ENCODE measurements at places on chromosomes 5 and 9.
A peak's percentile ranks its signal among the peaks of the same experiment; 100 is the strongest.

DNA sequence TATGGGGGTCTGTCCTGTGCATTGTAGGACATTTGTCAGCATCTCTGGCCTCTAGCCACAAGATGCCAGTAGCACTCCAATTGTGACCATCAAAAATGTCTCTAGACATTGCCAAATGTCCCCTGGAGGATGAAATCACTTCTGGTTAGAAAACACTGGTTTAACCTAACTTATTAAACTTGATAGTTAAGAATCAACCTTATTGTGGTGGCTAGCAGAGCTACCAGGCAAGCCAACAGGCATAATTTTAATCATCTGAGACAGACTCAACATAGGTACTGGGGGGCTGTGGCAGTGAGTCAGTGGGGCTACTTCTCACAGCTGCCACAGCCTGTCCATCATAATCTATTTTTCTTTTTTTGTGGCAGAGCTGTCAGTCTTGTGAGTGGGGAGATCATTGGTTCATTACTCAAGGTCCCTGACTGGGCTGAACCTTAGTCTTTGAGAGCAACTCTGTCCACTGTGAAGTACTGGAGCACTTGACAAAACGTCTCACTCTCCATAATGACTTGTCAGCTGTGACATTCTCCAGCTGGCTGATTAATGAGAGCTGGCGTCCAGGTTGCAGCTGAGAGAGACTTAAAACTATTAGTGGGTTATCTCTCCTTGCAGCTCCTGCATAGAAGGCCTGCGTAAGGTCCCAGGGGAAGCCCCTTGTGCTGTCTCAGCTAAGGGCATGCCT, 107.9 kb downstream of the DCP2 start:
- no peak for DNase-seq

DNA sequence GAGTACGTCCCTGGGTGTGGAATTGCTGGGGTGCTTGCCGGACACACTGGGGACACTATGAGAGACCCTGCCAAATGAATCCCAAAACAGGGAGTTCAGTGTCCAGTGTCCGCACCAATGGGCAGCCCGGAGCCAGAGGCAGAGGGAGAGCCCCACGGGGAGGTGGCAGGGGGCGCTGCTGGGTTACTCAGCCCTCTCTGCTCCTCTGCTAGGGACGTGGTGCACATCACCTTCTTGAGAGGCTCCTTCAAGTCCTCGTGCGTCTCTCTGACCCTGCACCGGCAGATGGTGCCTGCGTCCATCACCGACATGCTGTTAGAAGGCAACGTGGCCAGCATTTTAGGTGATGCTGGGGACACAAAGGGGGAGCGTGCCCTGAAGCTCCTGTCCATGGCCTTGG, 20.8 kb downstream of the STKLD1 start:
- no peak for DNase-seq

GRCh38 chr9:103188781-103189350, 193.7 kb downstream of the CYLC2 start:
- no peak for DNase-seq

DNA sequence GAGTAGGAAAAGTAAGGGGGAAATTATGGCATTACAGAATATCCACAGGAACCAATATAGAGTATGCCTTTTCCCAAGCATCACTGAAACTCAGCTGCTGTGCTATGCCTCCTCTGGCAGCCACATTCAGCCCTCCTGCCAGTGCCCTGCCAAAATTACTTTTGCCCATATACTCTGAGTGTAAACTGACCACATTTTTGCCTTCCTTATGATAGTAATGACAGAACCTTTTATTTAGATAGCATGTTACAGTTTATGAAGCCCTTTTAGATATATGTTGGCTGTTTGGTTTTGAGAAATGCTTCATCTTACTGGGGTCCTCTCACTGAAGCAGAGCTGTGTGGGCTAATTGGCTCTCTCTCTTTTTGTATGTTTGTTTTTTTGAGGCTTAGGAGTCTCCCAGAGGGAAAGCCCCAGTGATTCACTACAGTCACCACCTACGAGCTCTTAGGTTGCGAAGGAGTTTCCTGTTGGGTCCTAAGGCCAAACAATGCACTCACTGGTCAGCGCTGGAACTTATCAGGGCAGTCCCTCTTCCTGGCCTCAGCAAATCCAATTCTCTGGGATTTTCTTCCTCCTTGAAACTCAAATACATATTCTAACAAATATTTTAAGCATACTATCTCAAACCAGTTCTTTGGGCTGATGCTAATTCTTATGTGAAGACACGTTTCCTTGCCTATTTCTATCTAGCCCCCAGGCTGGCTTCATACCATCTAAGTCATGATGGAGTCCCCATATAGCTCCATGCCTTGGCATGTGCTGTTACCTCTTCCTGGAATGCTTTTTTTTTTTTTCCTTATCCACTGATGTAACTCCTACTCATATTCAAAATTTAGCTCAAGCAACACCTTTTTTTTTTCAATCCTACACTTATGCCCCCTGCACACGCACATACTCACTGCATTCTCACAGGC, 3.7 kb downstream of the PHF24 start:
- DNase-seq = peak; percentile 9

- no peak for DNase-seq
Measured at GRCh38 chr5:151562019-151562707, 29.0 kb downstream of the FAT2 start.
